Stimulated activated CD4-positive, alpha-beta T cell treated with anti-CD3 and anti-CD28 coated beads, TNF-alpha, amount 100 ng/mL, for 1 hour (primary cell): ENCODE measurements at places on chromosomes 2 and 18.

DNA sequence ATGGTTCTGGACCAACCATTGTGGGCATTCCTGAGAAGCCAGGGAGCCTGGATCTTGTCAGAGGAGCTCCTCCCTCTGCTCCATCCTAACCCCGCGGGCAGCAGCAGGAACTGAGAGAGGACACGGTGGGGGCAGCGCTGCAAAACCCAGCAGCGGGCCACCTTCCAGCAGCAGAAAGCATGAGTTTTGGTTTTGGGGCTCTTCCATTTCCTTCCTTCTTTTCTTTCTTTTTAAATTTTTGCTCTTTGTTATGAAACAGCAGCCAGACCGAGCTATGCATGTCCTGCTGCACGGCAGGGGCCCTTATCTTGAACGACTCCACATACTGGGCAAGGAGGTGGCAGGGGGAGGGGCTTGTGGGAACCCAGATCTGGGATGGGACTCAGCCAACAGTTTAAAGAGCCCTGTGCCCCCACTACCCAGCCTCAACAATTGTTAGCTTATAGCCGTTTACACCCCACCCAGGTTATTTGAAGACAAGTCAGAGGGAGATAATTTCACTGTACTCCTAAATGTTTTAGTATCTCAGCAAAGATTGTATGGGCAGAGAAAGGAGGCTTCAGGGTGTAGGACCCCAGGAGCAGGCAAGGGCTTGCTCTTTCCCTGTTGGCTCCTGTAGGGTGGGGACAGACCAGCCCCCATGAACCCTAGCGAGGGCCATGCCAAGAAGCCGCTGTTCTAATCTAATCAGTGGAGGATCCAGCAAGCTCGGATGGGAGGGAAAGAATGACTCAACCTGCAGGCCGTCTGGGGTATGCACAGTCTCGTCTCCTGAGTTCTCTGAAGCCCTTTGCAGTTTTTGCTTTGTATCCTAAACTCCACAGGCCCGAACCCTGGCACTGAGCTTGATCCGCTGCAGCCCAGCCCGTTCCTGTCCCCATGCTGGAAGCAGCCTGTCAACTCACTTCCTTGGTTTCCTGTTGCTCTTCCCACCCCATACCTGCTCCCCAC, 75.3 kb downstream of the LRRFIP1 start:
- DNase-seq: no peak

DNA sequence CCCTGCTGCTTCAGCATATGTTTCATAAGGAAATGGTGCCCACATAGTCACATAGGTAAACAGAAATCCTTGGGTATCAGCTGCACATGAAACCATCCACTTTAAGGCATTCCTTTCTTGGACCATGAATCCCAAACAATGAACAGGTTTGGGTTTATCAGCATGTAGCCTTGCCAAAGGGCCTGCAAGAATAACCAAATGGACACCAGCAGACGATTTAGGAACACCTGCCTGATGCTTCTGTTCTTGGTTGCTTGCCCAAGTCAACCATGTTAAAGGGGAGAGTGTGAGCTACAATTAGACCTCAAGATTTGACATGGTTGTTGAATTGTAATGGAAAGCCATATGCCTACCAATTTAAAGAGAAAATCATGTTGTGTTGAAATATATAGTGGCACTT, 1342.7 kb upstream of the PIK3C3 start:
- DNase-seq: no peak

DNA sequence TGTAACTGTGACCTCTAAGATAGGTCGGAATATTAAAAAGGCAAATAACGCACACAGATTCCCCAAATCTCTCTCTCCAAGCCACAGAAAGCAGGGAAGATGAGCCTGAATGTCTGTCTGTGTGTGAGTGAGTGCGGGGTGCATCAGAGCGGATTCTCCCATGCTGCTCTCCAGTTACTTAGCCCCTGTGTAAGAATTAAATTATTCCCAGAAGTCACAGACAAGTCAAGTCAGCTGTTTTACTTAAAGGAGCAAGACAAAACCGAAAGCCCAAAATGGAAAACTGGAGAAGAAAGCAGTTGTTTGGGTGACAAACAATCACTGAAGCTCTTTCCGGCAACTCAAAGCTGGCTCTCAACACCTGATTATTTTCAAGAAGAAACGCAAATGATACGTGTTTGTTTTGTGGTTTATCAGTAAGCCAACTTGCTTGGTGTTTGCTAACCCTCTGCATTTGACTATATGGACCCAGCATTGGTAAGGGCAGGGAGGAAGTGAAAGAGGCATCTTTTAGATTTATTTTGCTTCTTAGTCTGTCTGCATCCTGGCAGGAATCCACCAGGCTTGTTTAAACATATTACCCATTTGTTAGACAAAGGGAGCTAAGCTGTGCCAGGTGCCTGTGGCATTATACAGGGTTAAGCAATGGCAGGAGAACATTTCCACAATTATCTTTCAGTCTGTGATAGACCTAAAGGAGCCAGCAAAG, 121.5 kb upstream of the CREB1 start:
- DNase-seq: no peak

DNA sequence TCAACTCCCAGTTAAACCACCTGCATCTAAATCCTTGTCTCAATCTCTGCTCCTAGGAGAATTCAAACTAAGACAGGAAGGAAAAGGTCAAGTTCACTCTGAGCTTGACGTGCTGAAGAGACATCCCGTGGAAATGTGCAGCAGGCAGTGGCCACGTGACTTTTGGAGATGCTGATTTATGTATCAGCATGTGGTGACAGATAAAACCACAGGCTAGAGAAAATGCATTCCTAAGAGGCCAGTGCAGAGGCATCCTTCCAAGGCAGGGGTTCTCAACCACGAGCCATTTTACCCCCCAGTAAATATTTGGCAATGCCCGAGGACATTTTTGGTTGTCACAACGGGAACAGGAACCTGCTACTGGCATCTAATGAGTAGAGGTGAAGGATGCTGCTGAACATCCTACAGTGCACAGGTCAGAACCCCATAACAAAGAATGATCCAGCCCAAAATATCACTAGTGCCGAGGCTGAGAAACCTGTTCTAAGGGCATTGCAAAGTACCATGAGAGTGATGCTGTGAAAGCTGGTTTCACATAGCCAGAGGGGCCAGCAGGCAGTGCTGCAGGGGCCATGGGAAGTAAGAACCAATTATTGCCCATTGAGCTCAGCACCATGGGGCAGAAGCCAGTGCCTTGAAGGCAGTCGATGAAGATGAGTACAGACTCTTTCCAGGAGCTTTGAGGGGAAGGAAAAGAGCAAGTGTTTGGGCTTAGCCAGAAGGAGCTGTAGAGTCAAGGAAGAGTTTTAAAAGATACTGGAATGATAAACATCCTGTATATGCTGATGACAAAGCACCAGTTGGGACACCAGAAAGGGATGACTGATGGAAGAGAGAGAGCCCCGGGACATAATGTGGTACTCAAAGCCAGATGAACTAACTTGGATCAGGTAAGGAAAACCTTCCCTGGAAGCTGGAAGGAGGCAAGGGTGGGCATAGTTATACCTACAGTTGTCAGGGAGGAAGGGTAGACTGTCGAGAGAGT, 174.6 kb downstream of the HAUS1 start:
- no peak for DNase-seq

GRCh38 chr2:100992262-100992661, 9.8 kb upstream of the RPL31 start:
- DNase-seq: no peak

DNA sequence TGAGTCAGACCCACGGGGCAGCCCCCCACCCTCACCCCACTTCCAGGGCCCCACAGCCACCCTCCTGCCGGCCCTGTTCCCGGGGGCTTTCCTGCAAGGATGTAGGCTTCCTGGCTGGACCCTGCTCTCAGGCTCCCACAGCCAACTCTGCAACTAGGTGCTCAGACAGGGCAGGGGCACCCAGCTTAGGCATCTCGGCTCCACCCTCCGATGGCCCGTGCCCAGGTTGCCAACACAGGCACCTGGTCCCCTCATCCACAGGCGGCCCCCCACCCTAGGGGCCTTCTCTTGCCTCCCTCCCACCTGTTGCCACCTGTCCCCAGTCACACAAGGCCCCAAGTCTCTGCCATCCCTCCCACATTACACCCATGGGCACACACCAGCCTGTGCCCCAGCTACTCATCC, 34.6 kb downstream of the HS6ST1 start:
- no peak for DNase-seq

GRCh38 chr2:18610090-18610489, 20.7 kb upstream of the NT5C1B start:
- no peak for DNase-seq

DNA sequence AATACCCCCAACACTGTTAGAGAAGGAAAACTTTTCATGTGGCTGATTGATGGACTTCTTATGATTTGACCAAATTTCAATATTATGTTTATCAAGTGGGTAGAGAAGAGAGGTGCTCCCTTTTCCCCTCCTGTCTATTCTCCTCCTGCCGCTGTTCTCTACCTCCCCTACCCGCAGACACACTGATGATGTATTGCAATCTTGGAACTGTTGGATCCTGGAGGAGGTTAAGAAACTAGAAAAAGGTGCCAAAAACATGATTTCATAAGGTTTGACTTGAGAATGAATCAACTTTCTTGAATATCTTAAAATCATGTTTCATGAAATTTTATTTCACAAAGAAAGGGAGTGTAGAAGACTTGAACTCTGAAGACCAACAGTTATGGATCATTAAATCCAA, 125.8 kb downstream of the MEIS1 start:
- no peak for DNase-seq

DNA sequence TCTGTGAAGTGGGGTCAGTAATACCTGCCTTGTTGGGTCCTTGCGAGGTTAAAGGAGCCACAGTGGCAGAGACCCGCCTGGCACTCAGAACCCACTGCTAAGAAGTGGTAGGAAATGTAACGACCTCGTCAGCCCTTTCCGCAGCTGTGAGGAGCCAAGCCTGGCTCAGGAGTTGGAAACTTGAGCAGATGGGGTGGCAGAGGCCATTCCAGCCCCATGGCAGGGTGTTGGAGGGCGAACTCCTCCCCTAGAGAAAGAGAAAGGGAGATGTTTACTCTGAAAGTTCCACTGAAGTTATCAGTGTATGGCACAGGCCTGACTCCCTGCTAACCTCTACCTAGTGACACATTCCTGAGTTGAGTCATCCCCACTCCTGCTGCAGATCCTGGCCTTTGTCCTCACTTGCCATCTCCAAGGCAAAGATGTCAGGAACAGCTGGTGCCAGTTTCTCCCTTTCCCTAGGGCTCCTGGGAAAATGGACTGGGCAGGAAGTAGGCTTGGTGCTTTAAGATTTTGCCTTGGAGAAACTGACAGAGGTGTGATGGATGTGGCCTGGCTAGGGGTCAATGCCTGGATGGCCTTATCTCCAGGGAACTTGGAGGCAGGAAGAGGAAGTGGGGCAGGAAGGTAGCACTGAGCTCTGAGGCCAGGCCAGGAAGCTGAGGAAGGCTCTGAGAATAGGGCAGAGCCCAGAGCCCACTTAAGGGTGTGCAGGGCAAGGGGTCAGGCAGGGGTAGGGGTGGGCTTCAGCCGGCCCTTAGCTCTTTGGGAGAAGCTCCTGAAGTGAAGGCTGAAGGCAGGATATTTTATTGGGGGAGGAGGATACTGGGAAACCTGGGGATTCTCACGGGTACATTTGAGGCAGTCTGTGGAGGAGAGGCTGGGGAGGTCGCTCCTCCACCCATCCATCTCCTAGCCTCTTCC, 888 bp downstream of the VAMP5 start:
- no peak for DNase-seq

DNA sequence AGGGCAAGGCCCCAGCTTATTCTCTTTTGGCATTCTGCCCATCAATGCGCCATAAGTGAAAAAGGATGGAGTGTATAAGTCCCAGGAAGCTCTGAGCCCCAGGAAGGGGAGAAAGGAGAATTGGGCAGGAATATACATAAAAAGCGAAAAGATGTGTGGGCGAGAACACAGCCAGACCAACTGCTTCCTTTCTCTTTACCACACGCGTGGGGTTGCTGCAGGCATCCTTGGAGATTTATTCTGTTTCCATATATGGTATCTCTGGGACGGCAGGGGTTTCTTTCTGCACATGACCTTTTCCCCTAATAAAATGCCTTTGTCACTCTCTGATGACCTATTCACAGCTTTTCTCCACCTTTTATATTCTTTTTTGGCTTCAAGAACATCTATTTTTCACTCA, 440.5 kb downstream of the NBAS start:
- DNase-seq: no peak

DNA sequence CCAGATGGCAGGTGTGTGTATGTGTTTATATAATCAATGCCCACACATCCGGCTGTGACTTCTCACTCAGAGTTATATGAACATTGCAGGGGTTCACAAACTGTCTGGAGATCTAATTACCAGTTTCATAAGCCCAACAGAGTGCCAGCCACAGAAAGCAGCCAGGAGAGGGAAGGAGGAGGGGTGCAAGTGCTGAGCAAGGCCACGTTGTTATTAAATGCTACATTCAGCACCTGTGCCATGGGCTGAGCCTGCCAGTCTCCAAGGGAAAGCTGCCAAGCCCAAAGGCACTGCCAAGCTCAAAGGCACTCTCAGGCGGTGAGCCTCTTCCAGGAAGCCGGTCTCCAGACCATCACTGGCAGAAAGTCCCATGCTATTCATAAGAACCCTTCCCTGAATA, 17.4 kb downstream of the XDH start:
- no peak for DNase-seq

GRCh38 chr2:953975-954686, 3.5 kb downstream of the SNTG2 start:
- DNase-seq: no peak

DNA sequence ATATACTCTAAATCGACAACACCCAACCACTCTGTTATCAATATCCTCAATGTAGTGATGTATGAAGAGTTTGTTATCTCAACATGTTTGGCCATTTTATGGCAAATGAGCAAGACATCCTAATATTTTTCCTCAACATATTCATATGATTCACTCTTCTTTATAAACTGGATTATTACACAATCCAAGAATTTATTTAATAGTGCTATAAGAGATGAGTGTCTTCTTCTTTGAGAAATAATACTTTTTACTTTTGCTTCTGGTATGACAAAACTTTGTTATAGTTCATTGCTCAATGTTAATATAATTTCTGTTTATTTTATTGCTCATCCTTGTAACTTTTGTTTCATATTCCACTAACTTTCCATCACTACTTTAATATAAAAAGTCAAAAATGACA, 44.3 kb downstream of the SCN9A start:
- DNase-seq: no peak

DNA sequence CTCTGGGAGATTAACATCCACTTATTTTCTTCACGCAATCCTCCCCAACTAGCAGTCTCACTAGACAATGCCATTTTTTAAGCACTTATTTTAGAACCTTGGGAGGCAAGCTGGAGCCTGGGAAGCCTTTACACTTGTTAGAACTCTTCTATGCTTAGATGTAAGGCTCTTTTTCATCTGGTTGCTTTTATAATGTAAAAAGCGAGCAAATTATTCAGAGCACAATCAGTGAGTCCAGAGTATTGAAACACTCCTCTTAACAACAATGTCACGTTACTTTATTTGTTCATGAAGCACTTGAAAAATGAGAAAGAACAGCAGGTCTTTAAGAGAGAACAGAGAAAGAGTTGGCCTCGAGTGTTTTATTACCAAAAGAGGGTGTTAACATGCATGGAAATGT, 84.1 kb upstream of the SLC8A1 start:
- no peak for DNase-seq

DNA sequence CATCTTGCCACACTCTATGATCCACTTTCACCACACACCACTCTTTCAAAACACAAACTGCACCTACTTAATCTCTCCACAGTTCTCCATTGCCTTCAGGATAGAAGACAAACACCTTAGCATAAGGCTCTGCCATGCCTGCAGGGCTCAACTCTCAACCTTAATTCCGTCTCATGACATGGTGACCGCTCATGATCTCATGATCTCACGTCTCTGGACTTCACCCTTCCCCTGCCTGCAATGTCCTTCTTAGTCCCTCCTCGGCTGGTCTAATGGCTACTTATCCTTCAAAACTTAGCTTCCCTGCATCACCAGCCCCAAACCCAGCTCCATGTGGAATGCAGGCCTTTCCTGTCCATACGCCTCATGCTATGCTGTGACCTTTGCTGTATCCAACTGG, 85.3 kb downstream of the ACVR1 start:
- no peak for DNase-seq
